ENCODE measurements at places on chromosomes 2 and 18.

GRCh38 chr2:36609507-36609906 is 11.5 kb upstream of the FEZ2 start:
- DNase-seq, result no peak

DNA sequence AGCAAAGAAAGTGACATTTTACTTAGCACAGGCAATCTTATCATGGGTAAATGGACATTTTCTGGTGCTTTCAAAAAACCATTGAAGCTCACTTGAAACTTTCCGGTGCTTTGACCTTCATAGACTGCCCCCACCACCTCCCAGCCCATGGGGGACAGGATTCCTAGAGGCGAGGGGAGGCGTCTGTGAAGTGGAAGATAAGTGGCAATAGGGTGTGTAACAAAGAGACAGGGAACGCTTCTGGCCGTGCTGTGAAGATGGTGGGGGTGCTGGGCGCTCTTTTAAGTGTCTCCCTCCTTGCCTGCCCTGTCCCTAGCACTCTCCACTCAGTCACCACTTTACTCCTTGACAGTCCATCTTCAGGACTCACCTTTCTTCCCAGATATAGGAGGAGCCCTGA is 23.4 kb upstream of the GMPPA start:
- DNase-seq, result no peak

GRCh38 chr18:79698668-79699335 is 19.2 kb downstream of the CTDP1 start:
- no peak for DNase-seq

- no peak for DNase-seq
Observed at GRCh38 chr2:20304411-20304810, 46.2 kb downstream of the PUM2 start.

DNA sequence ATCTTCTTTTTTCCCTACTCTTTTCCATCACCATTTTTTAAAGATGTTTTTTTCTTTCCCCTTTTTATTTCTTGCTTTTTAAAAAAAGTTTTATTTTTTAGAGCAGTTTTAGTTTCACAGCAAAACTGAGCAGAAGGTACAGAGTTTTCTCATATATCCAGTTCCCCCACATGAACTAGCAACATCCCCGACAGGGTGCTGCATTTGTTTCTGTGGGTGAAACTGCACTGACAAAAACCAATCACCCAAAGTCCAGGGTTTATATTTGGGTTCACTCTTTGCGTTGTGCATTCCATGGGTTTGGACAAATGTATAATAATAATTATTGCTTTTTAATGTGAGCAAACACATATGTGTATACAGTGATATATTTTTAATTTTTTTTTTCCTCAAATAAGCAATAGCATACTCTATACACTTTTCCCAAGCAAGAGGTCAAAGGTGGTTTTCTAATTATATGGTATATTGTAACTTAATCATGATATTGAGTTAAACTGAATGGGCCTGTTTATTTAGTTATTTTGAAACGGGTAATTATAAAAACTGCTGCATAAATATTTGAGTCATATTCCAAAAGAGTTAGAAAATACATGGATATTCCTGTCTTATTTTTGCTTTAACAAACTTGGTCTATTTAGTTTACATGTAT is 50.3 kb downstream of the NCK2 start:
- no peak for DNase-seq

- no peak for DNase-seq
Observed at GRCh38 chr2:46339676-46340459, 42.7 kb downstream of the EPAS1 start.

GRCh38 chr18:45137087-45137419 is 456.4 kb downstream of the SETBP1 start:
- DNase-seq, result no peak

DNA sequence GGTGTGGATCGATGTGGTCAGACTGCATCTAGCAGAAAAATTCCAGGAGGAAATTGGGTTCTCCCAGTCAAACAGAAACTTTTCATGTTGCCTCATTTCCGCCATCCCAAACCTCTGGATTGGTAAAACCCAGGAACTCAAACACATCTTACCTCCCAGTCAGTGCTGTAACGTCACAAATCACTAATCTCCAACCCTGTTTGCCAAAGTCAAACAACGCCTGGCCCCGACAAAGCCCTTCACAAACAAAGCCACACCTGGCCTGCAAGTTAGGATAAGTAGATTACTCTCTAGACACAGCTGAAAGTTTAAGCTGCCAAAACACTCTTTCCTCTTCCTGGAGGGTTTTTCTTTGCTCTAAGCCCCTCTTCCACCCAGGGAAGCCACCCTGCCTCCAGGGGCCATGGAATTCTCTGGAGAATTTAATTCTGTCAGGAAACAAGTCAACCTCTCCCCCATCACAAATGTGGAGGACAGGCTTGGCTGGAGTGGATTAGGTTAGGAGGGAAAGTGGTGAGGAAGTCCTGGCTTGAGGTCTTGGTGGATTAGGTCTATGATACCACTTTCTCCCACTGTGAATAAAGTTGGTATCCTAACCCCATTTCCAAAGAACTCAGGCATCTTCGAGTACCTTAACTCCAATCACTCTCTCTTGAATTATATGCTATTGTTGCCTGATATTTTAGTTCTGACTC is 86.7 kb downstream of the LYPD6B start:
- no peak for DNase-seq

DNA sequence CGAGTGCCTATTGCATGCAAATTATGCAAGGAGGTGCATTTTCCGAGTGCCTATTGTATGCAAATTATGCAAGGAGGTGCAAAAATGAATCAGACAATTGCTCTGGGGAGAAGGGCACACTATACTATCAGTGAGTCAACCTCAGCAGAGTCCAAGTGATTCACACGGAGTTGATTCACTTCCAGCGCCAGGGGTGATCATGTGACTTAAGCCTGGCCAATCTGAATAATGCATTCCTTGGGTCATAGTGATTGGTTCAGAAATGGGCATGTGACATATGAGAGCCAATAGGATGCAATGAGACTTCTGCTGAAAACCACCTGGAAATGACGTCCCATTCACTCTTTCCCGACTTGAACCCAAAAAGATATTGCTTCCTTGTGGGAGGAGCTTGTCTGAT is 152.2 kb downstream of the DAW1 start:
- DNase-seq, result no peak

- DNase-seq, result no peak
Observed at GRCh38 chr18:79597831-79598632, 81.6 kb upstream of the CTDP1 start.

DNA sequence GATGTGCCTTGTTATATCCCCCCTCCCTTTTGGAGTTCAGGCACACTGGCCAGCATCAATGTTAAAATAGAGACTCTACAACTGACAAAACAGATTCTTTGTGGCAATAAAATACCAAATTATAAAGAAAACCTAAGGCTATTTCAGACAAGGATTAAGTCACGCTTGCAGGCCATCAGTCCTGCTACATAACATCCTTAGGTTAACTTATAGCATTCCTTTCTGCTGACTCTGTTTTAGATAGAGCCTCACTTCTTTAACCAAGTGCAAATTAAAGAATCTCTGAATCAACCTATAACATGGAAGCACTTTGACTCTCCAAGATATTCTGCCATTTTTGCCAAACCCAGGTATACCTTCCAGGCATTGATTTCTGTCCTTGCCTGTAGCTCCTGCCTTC is 784.6 kb downstream of the RNF144A start:
- no peak for DNase-seq

GRCh38 chr2:150909090-150909489 is 352.6 kb downstream of the RBM43 start:
- no peak for DNase-seq

- no peak for DNase-seq
Observed at GRCh38 chr2:207930747-207931146, 94.6 kb downstream of the PLEKHM3 start.

DNA sequence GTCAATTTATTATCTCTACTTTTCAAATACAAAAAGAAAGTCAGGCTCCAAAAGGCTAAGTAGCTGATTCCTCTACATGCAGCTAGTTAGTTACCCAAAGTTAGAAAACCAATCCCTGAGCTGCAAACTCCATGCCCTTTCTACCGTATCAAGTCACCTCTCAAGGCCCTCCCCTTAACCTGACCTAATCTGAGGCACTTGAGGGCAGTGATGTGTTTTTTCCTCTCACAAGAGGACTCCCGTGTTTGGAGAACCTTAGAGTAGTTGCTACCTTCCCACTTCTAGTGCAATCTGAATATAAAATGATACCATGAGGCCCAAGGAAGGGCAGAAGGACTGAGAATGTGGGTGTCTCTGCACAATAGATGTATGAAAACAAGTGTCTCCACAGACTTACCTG is 907.9 kb upstream of the CELF4 start:
- DNase-seq, result no peak

- no peak for DNase-seq
Observed at GRCh38 chr2:177422271-177422670, 29.7 kb downstream of the AGPS start.

DNA sequence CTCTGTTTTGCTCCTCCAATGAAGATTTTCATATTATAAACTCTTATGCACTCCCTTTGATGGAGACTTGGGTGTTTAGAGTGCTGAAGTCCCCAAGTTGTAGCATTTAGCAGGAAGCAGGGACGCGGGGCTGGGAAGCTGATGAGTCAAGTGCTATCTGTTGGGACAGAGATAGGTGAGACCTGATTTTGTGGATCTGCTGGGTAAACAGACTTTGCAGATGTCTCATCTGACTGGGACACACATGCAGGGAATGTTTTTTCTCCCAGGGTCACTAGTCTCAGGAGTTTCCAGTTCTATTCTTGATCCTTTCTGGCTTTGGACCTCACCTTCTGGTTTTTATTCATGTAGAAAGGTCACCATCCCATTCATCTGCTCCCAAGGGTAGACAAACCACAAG is 79.7 kb upstream of the ACAA2 start:
- no peak for DNase-seq

GRCh38 chr18:35547008-35547605 is 34.4 kb upstream of the GALNT1 start:
- DNase-seq, result no peak

DNA sequence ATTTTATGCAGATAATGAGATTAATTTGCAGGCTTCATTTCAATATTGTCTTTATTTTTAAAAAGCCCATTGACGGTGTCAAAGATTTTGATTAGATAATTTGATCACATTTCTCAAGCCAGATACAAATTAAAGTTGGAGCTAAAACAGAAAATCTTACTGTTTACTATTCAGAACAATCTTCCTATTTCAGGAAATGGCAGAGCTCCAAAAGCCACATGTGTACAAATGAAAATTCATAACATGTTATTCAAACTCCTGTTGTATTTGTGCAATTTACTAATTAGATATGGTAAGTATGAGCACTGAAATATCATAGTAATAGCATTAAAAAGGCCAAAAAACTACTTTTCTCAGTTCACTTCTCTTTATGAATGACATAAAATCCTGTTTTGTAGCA is 682.9 kb downstream of the KCNJ3 start:
- no peak for DNase-seq

- no peak for DNase-seq
Observed at GRCh38 chr2:133541376-133541775, 26.9 kb downstream of the NCKAP5 start.

GRCh38 chr2:237766340-237766739 is 32.2 kb upstream of the RBM44 start:
- no peak for DNase-seq

GRCh38 chr2:148531235-148531634 is 113.3 kb upstream of the EPC2 start:
- no peak for DNase-seq

- DNase-seq, result no peak
Observed at GRCh38 chr18:36469461-36469860, 171.9 kb downstream of the FHOD3 start.

- no peak for DNase-seq
Observed at GRCh38 chr2:74744731-74745515, 89.0 kb upstream of the HK2 start.

- DNase-seq, result no peak
Observed at GRCh38 chr2:11802782-11803191, 56.4 kb downstream of the LPIN1 start.

DNA sequence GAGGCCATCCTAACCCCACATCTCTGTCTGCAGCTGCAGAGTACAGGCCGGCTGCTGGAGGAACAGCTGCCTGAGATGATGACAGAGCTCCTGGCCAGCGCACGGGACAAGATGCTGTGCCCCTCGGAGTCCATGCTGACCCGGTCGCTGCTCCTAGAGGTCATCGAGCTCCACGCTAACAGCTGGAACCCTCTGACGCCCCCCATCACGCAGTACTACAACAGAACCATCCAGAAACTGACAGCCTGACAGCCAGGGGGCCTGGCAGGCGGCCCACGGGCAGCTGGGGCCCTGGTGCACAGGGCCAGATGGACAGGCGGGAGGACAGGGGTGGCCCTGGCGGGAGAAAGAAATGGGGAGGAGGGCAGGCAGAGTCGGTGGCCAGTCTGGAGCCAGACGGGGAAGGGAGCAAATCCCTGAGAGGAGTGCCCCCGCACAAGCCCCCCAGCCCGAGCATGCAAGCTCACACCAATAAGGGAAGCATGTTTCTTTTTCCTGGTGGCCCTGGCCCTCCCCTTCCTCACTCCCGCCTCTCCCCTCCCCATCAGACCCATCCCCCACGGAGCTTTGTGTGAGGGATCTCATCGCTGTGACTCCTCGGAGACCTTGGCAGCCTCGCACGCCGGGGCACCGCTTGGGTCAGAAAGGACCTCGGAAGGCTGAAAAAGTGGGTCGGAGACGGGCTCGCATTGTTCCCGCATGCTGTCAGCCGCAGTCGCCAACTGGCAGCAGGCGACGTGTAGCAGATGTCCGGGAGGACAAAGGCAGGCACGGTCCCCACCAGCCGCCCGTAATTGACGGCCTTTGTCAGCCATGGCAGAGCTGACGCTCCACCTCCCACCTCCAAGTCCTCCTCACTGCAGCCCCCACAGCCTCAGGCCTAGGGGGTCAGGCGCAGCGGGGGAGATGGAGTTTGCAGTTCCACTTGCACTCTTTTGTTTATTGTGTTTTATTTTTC is 91.2 kb downstream of the SMAD7 start:
- DNase-seq, result no peak

DNA sequence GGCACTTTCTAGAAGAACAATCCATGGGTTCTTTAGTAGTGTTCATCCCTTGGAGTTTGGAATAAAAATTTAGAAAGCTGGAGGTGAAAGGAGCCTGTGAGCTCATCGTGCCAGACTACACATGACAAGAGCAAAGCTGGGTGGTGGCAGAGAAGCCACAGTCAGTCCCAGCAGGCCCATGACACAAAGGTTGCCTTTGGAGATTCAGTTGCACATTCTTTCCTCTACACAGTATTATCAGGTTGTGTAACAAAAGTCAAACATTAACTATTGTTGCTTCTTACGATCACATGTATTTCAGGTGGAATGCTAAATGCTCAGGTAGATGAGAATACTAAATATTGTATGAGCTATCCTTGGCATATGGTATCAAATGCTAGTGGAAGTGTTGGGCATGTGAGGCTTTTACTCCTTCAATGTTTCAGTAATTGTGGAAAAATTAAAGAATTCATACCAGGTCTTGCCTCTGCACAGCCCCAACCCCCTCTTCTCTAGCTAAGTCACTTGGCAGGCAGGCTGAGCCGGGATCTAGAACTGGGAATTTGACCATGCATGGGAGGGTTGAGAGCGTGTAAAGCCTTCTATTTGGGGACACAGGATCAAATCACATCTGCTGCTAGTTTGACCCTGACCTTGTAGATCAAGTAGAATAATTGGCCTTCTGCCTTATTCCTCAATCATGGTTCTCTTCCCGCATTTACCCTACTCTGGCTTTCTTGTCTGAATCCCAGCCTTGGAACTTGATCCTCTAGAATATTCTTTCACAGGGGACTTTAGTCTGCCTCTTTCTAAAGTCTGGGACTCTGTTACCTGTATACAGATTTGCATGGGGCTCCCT is 230.9 kb downstream of the GCA start:
- no peak for DNase-seq

- DNase-seq, result no peak
Observed at GRCh38 chr18:74116633-74117554, 30.7 kb downstream of the FBXO15 start.

All from T-helper 22 cell (primary cell).